Fibroblast of skin of right quadriceps (primary cell): ENCODE measurements at places on chromosomes 12 and 14.

DNA sequence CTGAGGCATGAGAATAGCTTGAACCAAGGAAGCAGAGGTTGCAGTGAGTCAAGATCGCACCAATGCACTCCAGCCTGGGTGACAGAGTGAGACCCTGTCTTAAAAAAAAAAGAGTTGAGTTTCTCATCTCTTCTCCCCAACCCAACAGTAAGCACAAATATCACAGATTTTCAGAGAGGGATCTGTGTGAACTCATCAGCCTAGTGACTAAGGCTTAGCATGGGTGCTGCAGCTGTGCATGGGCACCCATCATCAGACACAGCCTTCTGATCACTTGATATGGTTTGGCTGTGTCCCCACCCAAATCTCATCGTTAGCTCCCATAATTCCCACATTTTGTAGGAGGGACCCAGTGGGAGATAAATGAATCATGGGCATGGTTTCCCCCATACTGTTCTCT, 298.9 kb downstream of the PCNX1 start:
- DNase-seq, result no peak

DNA sequence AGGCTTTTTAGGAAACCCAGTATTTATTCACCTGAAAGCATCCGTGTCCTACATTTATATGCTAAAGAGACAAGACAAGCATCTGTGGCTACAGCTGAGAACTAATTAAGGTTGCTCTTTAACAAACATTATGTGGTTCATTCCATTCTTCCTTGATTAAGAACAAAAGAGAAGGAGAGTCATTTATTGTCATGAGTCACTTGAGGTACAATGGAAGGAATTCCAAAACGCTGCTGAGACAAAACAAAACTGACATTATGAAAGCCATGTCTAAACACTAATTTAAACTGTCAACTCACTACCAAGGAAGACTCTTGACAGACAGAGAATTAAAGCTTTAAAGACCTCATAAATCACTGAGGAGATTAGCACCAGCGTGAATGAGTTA, 214.4 kb downstream of the BMP4 start:
- peak; percentile 11 for DNase-seq

DNA sequence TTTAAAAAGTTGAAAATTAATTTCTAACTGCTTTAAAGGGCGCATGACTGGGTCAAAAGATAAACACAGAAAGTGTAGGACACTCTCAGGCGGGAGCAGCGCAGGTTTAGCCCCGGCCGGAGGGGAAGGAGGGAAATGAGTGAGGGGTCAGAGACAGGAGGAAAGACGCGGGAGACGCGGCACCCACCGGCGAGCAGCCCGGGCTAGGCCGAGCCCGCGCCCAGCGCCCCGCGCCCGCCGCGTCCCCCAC, 591 bp downstream of the GXYLT1 start:
- DNase-seq, result no peak

- DNase-seq, result no peak
Observed at GRCh38 chr12:66288121-66288520, 14.2 kb upstream of the HELB start.

DNA sequence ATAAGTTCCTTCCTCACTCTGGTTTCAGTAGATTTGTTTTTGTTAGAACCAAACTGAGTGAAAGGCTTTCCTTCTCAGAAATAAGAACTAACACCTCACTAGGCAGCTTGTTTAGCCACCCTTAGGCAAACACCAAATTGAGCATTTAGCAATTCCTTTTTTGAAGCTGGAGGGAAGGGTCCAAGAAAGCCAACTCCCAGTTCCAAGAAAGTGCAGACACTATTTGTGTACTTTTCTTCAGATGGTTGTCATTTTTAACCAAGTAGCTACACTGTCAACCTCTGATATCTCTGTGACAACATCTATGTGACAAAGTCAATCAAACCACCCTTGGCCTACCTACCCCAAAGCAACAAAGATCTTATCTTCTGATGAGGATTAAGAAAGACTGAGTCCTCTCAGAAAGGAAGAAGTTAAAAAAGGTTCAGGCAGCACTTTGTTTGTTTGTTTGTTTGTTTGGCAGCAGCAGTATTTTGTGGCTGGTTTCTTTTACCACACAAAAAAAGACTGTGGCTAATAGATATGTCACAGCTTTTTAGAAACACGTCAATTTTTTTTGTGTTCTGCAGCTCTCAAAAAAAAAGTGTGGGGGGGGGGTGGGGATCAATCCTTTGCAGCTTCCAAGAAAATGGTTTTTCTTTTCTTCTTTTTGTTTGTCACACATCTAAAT, 203.8 kb downstream of the CRADD start:
- DNase-seq, result no peak

- DNase-seq, result no peak
Observed at GRCh38 chr12:116766285-116766684, 28.2 kb downstream of the RNFT2 start.

GRCh38 chr12:92030618-92031017, 115.0 kb downstream of the BTG1 start:
- no peak for DNase-seq

DNA sequence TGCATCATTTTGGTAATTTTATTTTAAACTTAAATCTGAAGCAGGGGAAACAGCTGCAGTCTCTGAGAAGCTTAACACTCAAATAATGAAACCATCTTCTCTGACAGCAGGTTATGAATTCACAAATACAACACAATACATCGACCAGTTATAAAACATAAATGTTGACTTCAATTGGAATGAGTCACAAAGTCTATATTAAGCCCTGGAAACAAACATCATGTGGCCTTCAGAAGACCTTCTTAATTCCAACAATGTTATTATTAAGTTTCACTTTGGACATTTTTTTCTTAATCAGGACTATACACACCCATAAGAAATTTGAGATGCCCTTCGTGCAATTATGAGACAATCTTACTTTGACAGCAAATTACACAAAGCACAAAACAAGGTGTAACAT, 68.9 kb downstream of the CEP128 start:
- DNase-seq, result no peak

DNA sequence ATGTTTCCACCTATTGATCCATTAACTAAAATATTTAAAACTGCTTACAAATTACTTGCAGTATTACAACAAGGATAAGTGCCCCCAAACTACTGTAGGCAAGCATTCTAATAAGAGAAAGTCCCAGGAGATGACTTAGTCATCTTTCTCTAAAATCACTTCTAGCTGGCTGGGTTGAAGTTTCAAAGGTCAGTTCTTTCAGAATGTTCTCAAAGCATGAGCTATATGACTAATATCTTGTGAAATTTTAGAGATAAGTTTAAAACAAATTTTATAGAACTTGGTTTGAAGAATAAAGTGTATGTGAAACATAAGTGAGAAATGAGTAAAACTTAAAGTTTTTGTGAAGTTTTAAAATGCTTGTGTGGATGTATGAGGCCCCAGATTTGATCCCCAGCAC, 24.3 kb upstream of the OR6J1 start:
- DNase-seq, result peak; percentile 58

GRCh38 chr14:20733684-20734429, 11.8 kb upstream of the EDDM3A start:
- no peak for DNase-seq

GRCh38 chr14:71235875-71236274, 328.6 kb downstream of the PCNX1 start:
- peak; percentile 44 for DNase-seq

- DNase-seq, result no peak
Observed at GRCh38 chr12:81683881-81684280, 75.3 kb downstream of the PPFIA2 start.

GRCh38 chr12:3101309-3102024, 24.3 kb downstream of the TSPAN9 start:
- DNase-seq, result peak; percentile 48

GRCh38 chr12:107352347-107353081, 259.2 kb upstream of the CRY1 start:
- DNase-seq, result no peak

DNA sequence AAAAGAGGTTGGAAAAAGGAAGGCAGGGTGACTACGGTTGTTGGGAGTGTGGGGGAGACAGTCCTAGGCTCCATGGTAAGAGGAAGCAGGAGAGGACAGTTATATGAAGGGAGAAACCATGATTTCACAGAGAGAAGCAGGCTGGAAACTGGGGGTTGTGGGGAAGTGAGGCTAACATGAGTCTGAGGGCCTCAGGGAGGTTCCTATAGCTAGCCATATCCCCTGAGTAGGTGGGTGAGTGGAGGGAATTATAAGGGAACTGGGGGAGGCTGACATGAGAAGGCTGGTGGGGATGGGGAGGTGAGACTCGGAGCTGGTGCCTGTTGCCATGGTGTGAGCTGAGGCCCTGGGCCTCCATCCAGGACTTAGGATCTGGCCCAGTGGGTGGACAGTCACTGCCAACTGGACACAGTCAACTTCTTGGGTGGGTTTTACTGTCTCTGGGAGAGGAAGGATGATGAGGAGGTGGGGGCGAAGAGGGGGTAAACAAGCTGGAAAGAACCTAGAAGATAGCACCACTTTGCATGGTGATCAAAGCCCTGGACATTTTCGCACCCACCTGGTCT, 1.4 kb downstream of the RNASE13 start:
- no peak for DNase-seq

- no peak for DNase-seq
Observed at GRCh38 chr12:21223930-21224329, 92.9 kb downstream of the SLCO1B1 start.

- DNase-seq, result no peak
Observed at GRCh38 chr12:121061831-121062230, 22.8 kb upstream of the OASL start.

GRCh38 chr14:62304257-62304656, 542.0 kb downstream of the SNAPC1 start:
- no peak for DNase-seq

DNA sequence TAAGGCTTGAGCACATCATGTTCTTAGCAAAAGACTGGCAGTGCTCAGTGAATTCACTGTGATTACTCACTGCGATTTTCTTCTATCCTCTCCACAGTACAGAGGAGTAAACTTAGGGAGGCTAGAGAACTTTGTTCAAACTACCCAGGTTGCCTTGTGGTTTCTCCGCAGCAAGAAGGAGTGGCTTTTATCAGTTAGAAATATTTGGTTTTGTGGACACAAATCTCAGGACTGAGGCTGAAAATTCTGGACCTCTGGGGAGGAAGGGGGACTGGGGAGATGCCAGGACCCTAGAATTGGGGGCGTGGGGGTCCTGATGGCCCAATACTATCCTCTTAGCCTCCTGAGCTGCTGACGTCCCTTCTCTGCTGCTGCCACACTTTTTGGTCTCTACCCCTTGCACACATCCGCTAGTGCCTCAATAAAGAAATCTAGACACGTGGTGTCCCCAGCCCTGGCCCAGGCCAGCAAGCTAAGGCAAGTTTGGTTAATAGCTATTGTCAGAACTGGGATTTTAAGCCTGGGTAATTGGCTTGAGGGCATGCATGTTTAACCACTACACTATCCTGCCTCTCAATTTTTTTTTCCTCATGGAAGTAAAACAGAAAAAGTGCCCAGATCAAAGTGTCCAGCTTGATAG, 842 bp downstream of the OAS2 start:
- DNase-seq, result no peak

DNA sequence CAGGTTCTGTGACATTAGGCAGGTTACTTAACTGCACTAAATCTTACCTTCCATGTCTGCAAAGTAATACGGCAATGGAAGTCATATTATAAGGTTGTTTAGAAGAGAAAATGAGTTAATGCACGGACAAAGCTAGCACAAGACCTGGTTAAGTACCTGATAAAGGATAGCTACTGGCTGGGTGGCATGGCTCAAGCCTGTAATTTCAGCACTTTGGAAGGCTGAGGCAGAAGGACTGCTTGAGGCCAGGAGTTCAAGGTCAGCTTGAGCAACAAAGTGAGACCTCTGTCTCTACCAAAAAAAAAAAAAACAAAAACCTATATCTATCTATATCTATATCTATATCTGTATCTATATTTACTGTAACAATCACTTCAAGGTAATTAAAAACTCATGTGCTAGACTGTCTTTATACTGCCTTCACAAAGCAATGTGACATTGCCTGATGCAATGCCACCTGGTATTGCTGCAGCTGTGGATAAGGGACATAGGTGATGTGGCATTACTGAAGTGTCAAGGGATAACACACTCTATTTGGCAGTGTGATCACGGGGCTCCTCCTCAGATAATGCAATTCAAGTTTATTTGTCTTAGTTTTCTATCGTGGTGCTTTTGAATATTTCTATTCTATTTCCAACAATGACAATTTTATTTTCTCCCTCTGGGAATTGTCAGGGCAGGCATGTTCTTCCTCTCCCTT, 107.1 kb downstream of the PAX9 start:
- no peak for DNase-seq

DNA sequence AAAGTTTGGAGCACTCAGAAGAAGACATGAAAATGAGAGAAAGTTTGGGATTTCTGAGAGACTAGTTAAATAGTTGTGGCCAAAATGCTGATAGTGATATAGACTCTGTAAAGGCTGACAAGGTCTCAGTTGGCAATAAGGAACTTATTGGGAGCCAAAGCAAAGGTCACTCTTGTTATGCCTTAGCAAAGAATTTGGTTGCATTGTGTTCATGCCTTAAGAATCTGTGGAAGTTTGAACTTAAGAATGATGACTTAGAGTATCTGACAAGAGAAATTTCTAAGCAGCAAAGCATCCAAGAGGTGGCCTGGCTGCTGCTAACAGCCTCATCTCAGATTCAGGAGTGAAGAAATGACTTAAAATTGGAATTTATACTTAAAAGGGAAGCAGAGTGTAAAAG, 113.8 kb downstream of the PIK3C2G start:
- peak; percentile 5 for DNase-seq

DNA sequence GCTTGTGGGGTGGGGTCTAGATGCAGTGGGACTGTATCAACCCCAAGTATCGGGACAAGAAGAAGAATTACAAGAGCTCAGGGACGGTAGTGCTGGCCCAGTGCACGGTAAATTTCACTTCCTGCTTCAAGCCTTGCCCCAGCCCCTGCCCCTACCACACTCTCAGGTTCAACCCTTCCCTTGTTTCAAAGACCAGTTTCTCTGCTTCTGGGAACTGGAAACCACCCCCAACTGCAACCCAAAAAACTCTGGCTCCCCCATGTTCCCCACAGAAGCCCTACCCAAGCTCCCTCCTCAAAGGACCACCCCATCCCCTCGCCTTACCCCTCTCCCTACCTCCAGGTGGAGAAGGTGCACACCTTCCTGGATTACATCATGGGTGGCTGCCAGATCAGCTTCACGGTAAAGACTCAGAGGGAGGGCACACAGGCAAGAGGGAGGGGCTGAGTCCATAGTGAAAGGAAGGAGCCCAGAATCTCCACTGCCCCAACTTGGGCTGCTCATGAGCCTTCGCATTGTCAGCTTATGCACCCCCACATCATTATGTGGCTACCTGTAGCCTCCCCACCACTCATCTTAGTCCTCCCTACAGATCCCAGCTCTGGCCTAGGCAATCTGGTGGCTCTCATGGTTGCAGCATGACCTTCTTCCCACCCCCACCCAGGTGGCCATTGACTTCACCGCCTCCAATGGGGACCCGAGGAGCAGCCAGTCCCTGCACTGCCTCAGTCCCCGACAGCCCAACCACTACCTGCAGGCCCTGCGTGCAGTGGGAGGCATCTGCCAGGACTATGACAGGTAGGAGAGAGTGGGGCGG, 4.3 kb downstream of the CPNE6 start:
- no peak for DNase-seq
